Osteocyte (in vitro differentiated cells): ENCODE measurements at places on chromosomes 6 and 20. TPM values are rescaled to one million over a fixed set of nuclear protein-coding genes. Genes with fewer than 3 reads are reported as not detected.

ZMYND8 gene
- total RNA-seq = 96.5 and 111 TPM in 2 replicates

CFB gene
- total RNA-seq = 4.2 and 6.9 TPM in 2 replicates

HLA-A gene
- total RNA-seq = 293 and 316 TPM in 2 replicates

RIPOR3 gene
- 0.11 and 0.37 TPM in 2 replicates for total RNA-seq

PKIG gene
- 26.0 and 29.5 TPM in 2 replicates for total RNA-seq

SYCP2 gene
- total RNA-seq = 1.7 and 2.1 TPM in 2 replicates

- DNase-seq = no peak
- H3K36me3 ChIP-seq = no peaks in the 10 kb centered on the region
- peak overlapping the region; percentile 52 for H3K4me3 ChIP-seq
- no peaks in the 10 kb centered on the region for H3K27me3 ChIP-seq
- peaks cover 34% of the 10 kb centered on the region for H3K4me1 ChIP-seq
- peak overlapping the region; percentile 70 for H3K27ac ChIP-seq
These were observed 261.4 kb upstream of the IRAK1BP1 start for GRCh38 chr6:78605909-78606446.

DNA sequence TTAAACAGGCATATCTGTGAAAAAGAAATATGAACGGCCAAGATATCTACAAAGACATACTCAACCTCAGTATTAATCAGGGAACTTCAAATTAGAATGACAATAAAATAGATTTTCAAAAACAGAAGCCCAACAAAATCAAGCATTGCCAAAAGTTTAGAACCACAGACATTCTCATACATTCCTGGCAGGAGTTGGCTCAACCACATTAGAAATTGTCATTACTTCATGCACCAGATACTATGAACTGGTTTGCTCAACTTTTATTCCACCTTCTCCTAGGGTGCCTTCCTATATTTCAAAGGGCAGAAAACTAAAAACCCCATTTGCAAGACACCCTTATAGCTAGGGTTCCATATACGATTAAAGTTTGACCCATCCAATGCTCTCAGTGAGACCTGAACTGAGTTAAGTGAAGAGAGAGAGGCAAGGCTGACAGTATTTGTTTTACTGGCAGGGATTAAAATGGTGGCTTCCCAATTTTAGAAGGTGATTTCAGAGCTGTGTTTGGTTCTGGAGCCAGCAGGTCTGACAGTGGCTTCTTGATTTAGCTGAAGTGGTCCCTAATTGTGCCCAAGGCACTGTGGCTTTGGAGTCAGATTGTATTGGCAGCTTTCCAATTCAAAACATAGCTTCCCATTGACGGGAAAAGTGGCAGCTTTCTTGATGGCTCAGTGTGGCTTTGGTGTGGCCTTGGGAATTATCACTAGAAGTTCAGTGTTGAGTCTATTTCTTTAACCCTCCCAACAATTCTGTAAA is 77.1 kb upstream of the CDYL start:
- no peaks in the 10 kb centered on the region for H3K4me1 ChIP-seq
- peaks cover 6% of the 10 kb centered on the region for H3K27me3 ChIP-seq

- no peak for DNase-seq
- H3K4me1 ChIP-seq = no peaks in the 10 kb centered on the region
- no peak overlapping the region for H3K4me3 ChIP-seq
- H3K36me3 ChIP-seq = no peaks in the 10 kb centered on the region
These were observed 74.4 kb downstream of the PKHD1 start for GRCh38 chr6:52013035-52013434.

DNA sequence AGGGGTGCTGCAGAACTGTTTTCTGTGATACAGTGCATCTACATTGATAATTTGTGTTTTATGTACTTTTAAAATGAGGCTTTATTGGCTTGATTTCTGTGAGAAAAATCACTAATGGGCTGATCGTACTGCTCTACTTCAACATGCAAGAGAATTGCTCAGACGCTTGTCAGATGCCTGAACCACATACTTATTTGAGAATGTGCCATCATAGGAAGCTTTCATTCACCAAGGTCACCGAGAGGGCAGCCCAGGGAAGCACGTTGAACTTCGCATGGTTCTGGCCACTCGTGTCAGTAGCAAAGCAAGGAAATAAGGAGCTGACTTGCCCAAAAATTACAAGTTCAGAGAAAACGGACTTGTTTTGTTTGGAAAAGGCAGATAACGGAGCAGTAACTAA is 168.5 kb upstream of the AKAP12 start:
- peaks cover 68% of the 10 kb centered on the region for H3K4me1 ChIP-seq
- peak overlapping the region; percentile 96 for H3K27ac ChIP-seq
- no peak for DNase-seq
- H3K36me3 ChIP-seq = peaks cover 6% of the 10 kb centered on the region

DNA sequence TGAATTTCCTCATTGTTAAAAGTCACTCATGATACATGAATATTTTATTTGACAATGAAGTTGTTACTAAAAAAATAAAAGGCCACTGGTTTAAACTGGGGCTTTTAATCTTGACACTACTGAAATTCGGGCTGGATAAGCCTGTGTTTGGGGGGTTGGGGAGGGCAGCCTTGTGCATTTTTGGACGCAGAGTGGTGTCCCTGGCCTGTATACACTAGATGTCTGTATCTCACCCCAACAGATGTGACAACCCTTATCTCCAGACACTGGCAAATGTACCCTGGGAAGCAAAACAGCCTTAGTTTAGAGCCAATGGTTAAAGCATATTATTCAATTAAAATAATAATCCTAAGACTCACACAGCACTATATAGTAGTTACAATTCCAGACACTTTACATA is 24.8 kb downstream of the MAN1A1 start:
- peaks cover under 1% of the 10 kb centered on the region for H3K27me3 ChIP-seq
- H3K4me1 ChIP-seq = no peaks in the 10 kb centered on the region
- no peak overlapping the region for H3K27ac ChIP-seq
- no peaks in the 10 kb centered on the region for H3K36me3 ChIP-seq
- no peak overlapping the region for H3K4me3 ChIP-seq
- no peak for DNase-seq

DNA sequence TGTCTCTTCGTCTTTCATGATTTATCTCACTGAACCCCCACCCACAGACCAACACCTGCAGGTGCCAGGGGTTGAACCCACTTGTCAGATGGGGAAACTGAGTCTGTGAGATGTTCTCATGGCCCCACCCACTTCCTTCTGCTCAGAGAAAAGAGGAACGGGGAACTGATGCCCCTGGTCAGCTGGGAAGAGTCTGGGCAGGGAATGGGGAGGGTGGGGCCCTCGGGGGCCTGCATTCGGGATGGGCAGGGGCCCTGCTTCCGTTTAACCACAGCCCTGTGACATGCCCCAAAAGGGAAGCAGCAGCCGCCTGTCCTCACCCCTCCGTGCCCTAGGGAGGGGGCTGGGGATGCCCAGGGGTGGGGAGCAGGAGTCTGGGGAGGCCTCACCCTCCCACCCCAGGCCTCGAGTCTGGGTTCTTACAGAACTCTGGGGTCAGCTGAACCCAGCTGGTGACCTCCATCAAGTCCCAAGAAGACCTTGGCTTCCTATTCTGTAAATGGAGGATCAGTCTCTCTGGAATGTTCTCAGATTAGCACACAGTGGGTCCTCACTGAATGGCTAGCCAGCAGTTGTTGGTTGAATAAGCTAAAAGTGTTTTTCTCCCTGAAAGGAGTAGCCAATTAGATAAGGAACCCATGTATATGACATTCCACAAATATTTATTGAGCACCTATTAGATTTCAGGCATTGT is 81.5 kb downstream of the CEBPB start:
- H3K27ac ChIP-seq = no peak overlapping the region
- H3K4me3 ChIP-seq = no peak overlapping the region
- DNase-seq = no peak
- peaks cover 2% of the 10 kb centered on the region for H3K4me1 ChIP-seq
- no peaks in the 10 kb centered on the region for H3K36me3 ChIP-seq

GRCh38 chr6:106339334-106340029 is 13.9 kb upstream of the ATG5 start:
- H3K27me3 ChIP-seq = peaks cover 31% of the 10 kb centered on the region
- H3K4me3 ChIP-seq = no peak overlapping the region
- H3K36me3 ChIP-seq = no peaks in the 10 kb centered on the region
- no peak overlapping the region for H3K27ac ChIP-seq
- no peak for DNase-seq
- H3K4me1 ChIP-seq = peaks cover 5% of the 10 kb centered on the region

- DNase-seq = no peak
- H3K27ac ChIP-seq = no peak overlapping the region
- no peak overlapping the region for H3K4me3 ChIP-seq
- H3K36me3 ChIP-seq = no peaks in the 10 kb centered on the region
- H3K27me3 ChIP-seq = no peaks in the 10 kb centered on the region
- H3K4me1 ChIP-seq = peaks cover 13% of the 10 kb centered on the region
These were observed 35.6 kb downstream of the DZANK1 start for GRCh38 chr20:18431206-18431605.

DNA sequence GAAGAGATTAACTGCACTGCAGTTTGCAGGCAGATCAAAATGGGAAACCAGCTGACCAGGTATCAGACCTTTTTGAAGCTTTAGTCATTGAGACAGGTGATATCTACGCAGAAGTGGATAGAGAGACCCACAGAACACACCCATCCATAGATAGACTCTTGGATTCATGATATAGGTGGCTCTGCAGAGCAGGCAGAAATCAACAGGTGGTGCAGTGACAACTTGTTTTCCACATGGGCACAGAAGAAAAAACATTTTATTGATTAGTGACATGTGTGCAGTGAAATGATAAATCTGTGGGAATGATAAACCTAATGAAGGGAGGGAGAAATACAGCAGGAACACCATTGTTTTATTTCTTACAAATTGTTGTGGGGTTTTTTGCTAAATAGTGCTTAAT is 45.2 kb downstream of the NUDT3 start:
- no peak overlapping the region for H3K4me3 ChIP-seq
- no peaks in the 10 kb centered on the region for H3K27me3 ChIP-seq
- H3K36me3 ChIP-seq = no peaks in the 10 kb centered on the region
- no peak for DNase-seq

- H3K27me3 ChIP-seq = peaks cover 6% of the 10 kb centered on the region
- H3K36me3 ChIP-seq = no peaks in the 10 kb centered on the region
- H3K27ac ChIP-seq = no peak overlapping the region
- DNase-seq = no peak
- no peak overlapping the region for H3K4me3 ChIP-seq
These were observed 21.7 kb downstream of the UBD start for GRCh38 chr6:29537714-29538403.

DNA sequence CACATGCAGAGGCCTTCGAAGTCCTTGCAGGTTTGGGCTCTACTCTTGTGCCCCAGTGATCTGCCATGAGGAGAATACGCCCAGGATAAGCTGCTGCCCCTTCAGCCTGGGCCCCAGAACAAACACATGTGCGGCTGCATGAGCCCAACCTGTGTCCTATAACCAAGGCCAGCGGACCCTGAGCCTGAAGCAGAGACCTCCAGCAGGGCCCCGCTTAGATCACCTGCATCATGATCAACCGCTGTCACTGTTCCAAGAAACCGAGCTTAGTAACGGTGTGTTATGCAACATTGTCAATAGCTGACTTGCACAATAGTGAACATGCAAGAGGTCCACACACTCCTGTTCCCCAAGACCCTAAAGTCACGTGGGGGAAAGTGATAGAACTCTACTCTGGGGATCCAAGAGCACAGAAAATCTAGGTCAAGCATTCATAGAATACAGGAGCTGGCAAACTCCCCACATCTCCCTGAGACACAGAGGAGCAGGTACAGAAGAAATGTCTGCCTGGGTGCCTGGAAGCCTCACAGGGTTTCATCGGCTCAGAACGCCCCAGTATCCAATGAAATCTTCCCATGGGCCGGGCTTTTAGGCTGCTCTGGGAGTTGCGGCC is 136.2 kb downstream of the BMP7 start:
- DNase-seq = no peak
- H3K4me1 ChIP-seq = no peaks in the 10 kb centered on the region
- peaks cover 58% of the 10 kb centered on the region for H3K27me3 ChIP-seq
- H3K4me3 ChIP-seq = no peak overlapping the region

DNA sequence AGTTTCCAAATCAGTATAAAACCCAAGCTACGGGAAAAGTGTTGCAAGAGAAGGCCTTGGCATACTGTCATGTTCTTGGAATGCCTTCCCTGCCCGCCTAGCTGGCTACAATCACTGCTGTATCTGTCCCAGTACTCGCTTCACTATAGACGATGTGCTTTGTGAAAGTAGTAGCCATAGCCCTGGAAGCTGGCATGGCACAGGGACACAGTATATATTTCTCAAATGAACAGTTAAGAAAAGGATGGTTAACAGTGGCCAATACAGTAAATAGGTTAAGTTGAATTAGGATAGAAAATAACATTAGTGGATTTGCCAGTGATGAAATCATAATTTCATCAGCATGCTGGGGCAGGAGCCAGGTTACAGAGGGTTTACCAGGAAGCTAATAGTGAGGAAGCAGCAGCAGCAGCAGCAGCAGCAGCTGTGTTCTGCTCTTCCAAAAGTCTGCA is 499.3 kb downstream of the CDKAL1 start:
- DNase-seq = no peak
- H3K36me3 ChIP-seq = peaks cover 6% of the 10 kb centered on the region
- H3K4me1 ChIP-seq = peaks cover 3% of the 10 kb centered on the region
- H3K4me3 ChIP-seq = no peak overlapping the region

GRCh38 chr6:164014346-164015087 is 600.0 kb downstream of the QKI start:
- no peaks in the 10 kb centered on the region for H3K36me3 ChIP-seq
- H3K27me3 ChIP-seq = no peaks in the 10 kb centered on the region
- no peak overlapping the region for H3K27ac ChIP-seq
- no peaks in the 10 kb centered on the region for H3K4me1 ChIP-seq
- no peak overlapping the region for H3K4me3 ChIP-seq

GRCh38 chr20:21832442-21833385 is 127.2 kb downstream of the PAX1 start:
- DNase-seq = no peak

DNA sequence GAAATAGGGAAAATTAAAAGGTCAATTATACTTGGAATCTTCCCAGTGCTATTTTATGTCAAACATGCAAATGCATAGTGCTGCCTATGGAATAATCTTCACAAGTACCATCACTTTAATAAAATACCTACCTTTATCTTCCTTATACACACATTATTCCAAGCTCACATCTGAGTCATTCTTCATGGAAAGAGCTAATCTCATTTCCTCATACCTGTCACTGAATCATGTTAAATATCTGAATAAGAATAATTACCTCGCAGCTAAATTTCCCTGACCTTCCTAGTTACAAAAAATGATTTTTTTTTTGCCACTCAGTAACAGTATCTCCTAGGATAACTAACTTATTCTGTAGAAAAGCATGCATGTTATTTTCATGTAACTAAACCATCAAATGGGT is 661.4 kb upstream of the HS3ST5 start:
- no peak for DNase-seq
- H3K27me3 ChIP-seq = no peaks in the 10 kb centered on the region
- no peak overlapping the region for H3K4me3 ChIP-seq
- H3K36me3 ChIP-seq = no peaks in the 10 kb centered on the region

DNA sequence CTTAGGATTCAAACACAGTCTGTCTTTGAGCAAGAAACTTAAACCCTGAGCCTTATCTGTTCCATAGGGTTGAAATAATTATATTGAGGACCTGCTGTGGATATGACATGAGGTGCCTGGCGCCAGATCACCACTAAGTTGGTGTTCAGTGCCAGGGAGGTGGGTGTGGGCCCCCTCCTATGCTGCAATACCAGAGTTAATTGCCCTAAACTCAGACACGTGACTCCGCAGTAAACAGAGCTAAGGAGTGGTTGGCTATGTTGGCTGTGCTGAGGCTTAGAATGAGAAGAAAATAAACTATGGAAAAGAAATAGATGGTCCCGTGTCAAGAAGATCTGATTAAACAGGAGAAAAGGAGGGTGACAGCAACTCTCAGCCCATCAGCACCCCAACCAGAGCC is 419.4 kb upstream of the JARID2 start:
- peaks cover 10% of the 10 kb centered on the region for H3K4me1 ChIP-seq
- H3K4me3 ChIP-seq = no peak overlapping the region
- H3K27ac ChIP-seq = no peak overlapping the region
- H3K27me3 ChIP-seq = peaks cover 10% of the 10 kb centered on the region
- no peaks in the 10 kb centered on the region for H3K36me3 ChIP-seq
